ENCODE measurements at places on chromosomes 1 and 21. TPM values are rescaled to one million over a fixed set of nuclear protein-coding genes. Genes with fewer than 3 reads are reported as not detected.

Gene VWA1
- polyA plus RNA-seq = 16.8 TPM

Gene PLPPR4
- 0.30 TPM for polyA plus RNA-seq

Gene CNKSR1
- polyA plus RNA-seq = 9.5 TPM

DNA sequence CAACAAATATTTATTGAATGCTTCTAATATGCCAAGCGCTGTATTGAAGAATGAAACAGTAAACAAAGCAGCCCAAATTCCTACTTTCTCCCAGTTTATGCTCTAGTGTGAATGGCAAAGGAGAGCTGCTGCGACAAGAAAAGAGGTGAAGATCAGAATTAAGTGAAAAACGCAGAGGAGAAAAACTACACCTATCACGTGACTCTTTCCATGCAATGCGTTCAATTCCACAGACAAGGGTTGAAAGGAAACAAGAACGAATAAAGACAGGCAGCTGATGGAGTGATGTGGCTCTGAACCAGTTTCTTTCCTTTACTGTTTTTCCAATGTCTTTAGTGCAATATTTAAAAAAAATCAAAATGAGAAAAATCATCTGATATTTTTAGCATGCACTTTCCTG is 23.6 kb downstream of the MT1HL1 start:
- no peak overlapping the region for H3K27ac ChIP-seq
- no peaks in the 10 kb centered on the region for H3K4me1 ChIP-seq
- no peaks in the 10 kb centered on the region for H3K27me3 ChIP-seq

DNA sequence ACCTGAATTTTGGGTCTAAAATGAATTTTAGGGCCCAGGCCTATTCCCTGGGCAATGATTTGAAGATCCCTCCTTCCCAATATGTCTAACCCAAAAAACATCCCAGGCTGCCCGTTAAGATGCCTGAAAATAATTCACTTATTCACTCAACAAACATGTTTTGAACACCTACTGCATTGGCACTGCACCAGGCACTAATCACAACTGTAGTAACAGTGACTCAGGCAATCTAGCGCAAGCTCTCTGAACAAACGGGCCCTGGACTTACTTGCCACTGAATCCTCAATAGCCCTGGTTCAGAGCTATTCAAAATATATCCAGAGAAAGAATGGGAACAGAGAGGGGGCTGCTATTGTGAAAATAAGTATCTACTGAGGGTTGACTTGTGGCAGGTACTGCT is 4.2 kb downstream of the CD244 start:
- H3K27me3 ChIP-seq = no peaks in the 10 kb centered on the region
- no peaks in the 10 kb centered on the region for H3K36me3 ChIP-seq
- peaks cover 21% of the 10 kb centered on the region for H3K4me1 ChIP-seq
- DNase-seq = no peak

DNA sequence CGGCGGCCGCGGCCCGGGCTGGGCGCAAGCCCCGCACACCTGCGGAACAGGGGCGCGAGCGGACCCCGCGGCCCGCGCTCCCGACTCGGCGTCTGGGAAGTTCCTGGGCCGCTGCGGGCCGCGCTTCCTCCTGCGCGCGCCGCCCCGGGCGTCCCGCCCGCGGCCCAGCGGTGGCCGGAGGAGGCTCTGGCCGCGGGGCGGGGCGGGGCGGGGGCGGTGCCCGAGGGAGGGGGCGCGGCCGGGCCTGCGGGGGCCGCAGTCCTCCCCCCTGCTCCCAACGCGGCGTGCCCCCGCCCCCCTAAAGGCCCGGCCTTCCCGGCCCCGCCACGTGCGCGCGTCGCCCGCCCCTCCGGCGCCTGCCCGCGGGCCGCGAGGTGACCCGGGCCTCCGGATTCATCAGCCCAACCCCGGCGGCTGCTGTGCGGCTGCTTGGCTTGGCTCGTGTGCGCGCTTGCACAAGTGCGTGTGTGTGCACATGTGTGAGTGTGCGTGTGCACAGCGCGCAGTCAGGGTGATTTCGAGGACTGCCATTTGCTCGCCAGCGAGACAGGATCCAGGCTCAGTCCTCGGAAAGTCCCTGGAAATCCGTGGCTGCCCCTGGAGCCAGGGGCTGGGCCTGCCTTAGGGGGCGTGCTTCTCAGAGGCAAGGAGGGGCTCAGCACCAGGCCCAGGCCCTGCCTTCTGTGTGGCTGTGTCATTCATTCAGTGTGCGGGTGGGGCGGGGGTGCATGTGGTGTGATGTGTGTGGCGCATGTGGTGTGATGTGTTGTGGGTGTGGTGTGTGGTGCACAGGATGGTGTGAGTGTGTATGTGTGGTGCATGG is at the start of gene C2CD2:
Gene C2CD2, minus strand, starts transcription at position 188 of the 823 bp plus-strand sequence. CDS start 370 bp downstream, outside the sequence.
- peak; percentile 50 for DNase-seq
- peaks cover 26% of the 10 kb centered on the region for H3K27me3 ChIP-seq
- peak within 1 kb of the TSS; percentile 55 for H3K27ac ChIP-seq

GRCh38 chr1:44460107-44460882 is 55.2 kb downstream of the RNF220 start:
- no peak overlapping the region for H3K4me3 ChIP-seq
- H3K27me3 ChIP-seq = no peaks in the 10 kb centered on the region
- H3K27ac ChIP-seq = no peak overlapping the region
- H3K36me3 ChIP-seq = no peaks in the 10 kb centered on the region
- no peaks in the 10 kb centered on the region for H3K4me1 ChIP-seq

DNA sequence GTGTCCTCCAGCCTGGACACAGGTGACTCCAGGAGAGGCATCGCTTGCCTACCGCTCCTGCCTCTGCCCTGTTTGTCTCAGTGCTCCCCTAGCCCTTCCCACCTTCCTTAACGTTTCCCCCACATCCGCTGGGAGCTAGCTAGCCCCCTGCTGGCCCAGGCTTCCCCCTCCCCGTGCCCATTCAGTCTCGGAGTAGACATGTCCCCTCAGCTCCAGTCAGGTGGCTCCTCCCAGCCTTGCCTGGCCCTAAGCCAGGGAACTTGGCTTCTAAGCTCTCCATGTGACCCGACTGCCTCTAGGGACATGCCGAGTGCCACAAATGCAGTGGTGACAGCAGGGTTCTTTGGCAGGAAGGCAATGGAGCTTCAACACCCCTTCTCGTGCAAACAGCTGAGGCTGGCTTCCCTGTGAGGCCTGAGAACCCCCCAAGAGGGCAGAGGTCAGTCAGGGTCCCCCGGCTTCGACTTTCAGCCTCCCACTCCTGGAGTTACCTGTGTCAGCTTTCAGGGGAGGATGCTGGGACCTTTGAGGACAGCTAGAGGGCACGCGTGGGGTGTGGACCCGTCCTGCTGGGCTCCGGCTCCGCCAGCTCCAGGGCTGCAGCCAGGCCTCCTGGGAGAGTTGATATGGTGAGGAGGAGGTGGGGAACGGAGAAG is 16.2 kb downstream of the DRAXIN start:
- no peak overlapping the region for H3K27ac ChIP-seq
- peaks cover 54% of the 10 kb centered on the region for H3K27me3 ChIP-seq
- no peaks in the 10 kb centered on the region for H3K4me1 ChIP-seq
- no peak overlapping the region for H3K4me3 ChIP-seq
- no peaks in the 10 kb centered on the region for H3K36me3 ChIP-seq

DNA sequence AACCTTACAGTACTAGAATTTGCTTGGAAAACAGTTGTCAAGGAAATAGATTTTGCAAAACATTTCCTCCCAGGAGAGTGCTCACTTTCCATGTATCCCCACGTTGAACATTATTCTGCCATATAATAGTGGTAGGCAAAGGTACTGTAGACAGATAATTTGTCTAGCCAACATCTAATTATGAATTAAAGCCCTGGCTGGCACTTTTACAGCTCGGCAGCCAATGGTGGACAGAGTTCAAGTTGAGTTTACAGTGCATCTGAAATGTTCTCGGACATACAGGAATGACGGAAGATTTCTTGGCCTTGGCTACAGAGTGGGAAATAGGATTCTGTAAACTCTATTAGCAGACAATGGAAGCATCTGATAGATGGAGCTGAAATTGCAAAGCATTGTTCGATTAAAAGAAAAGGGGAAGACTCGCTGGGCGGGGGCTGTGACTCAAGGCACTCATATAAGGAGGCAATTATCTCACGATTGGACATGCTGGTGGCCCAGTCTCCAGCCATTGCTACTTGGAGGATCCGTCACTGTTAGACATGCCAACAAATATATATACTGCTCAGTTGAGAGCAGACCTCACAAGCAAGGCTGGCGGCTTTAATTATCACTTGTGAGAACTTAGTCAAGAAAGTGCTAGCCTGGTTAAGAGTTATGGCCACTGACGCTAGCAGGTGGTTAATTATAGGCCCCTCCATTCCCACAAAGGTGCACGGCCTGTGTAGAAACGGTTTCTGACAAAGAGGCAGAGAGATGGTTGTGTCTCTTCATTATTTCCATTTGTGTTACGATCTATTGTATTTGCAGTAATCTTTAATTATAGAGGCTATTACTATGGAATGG is 48.0 kb downstream of the MAN1C1 start:
- no peak overlapping the region for H3K4me3 ChIP-seq
- DNase-seq = no peak
- H3K27me3 ChIP-seq = no peaks in the 10 kb centered on the region
- H3K36me3 ChIP-seq = no peaks in the 10 kb centered on the region

DNA sequence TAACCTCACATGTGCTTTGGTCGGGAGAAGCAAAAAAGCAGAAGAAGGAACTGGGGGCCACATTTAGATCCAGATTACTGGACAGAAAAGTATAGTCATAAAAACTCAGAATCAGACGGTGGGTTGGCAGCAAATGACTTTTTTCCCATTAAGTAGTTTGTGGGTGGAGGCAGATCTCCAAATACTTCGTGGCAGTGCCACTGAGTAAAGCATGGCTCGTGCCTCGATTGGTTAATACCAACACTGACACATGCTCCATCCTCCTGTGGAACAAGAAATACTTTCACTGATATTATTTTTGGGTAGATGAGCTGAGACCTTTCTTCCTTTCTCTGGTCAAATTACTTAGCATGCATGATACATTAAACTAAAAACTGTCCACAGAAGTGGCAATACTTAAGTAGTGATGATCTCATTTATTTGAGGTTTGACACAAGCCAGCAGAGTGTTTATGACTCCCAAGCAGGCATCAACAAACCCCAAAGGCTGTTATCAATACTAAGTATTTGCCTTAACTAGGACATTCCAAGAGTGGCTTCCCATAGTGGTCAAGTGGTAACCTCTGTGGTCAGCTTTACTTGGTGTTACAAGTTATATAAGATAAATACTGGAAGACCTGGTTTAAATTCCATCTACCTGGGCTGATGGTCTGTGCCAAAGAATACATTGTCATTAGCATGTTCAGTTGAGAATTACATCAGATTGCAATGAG is 500.0 kb upstream of the RUNX1 start:
- no peaks in the 10 kb centered on the region for H3K36me3 ChIP-seq
- H3K4me3 ChIP-seq = no peak overlapping the region
- H3K27ac ChIP-seq = no peak overlapping the region
- no peaks in the 10 kb centered on the region for H3K4me1 ChIP-seq
- DNase-seq = no peak
- H3K27me3 ChIP-seq = no peaks in the 10 kb centered on the region

- no peak overlapping the region for H3K27ac ChIP-seq
- no peaks in the 10 kb centered on the region for H3K36me3 ChIP-seq
- H3K27me3 ChIP-seq = no peaks in the 10 kb centered on the region
- H3K4me3 ChIP-seq = no peak overlapping the region
- no peaks in the 10 kb centered on the region for H3K4me1 ChIP-seq
- no peak for DNase-seq
These were observed 36.3 kb upstream of the PAXBP1 start for GRCh38 chr21:32807717-32808380.

- DNase-seq = no peak
- no peak overlapping the region for H3K27ac ChIP-seq
- H3K36me3 ChIP-seq = no peaks in the 10 kb centered on the region
- peaks cover 4% of the 10 kb centered on the region for H3K4me1 ChIP-seq
- no peaks in the 10 kb centered on the region for H3K27me3 ChIP-seq
These were observed 11.1 kb downstream of the DIPK1A start for GRCh38 chr1:92949937-92950817.

DNA sequence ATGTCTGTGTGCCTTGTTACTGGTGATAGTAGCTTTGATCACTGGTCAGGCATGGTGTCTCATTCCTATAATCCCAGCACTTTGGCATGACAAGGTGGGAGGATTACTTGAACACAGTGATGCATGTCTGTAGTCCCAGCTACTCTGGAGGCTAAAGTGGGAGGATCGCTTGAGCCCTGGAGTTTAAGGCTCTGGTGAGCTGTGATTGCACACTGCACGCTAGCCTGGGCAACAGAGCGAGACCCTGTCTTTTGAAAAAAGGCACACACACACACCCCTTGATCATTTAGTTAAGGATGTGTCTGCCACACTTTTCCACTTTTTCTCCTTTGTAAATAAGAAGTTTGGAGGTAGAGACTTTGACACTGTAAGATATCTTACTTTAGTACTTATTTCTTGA is 15.1 kb downstream of the MIGA1 start:
- H3K27ac ChIP-seq = no peak overlapping the region
- H3K4me3 ChIP-seq = no peak overlapping the region
- peaks cover 9% of the 10 kb centered on the region for H3K36me3 ChIP-seq
- no peak for DNase-seq
- no peaks in the 10 kb centered on the region for H3K27me3 ChIP-seq

Measured in thymus (tissue), 14 donors.